ENCODE measurements at places on chromosomes 5 and 9.

DNA sequence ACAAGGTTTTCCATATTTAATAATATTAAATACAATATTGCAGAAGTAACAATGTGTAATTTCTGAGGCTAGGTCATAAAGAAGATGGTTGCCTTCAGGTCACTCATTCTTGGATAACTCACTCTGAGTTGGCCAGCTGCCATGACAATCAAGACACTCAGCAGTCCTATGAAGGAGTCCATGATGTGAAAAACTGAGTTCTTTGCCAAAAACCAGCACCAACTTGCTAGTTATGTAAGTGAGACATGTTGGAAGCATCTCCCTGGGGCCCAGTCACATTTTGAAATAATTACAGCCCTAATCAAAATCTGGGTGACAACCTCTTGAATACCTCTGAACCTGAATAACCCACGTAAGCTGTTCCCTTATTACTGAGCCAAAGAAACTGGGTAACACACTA lies 453.2 kb downstream of the CDH18 start:
- DNase-seq = no peak

- DNase-seq = no peak
Observed at GRCh38 chr5:151597749-151598148, 6.6 kb upstream of the FAT2 start.

DNA sequence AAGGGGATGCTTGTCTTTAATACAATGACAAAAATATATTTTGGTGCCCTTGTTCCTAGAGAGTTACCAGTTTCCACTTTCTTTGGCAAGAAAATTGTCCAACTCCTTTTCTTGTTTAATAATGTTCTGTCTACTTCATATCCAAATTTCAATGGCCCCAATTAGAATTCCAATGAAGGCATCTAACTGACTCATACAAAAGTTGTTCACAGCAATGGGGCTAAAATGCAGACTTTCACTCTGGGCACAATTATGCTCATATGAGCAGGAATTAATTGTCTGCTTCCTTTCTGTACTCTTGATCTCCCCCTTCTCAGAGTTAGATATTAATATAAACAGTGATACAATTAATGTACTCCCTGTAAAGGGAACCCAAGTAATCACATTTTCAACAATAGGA lies 42.1 kb upstream of the ZNF622 start:
- no peak for DNase-seq

- no peak for DNase-seq
Observed at GRCh38 chr5:69300537-69301203, 31.9 kb downstream of the CCDC125 start.

DNA sequence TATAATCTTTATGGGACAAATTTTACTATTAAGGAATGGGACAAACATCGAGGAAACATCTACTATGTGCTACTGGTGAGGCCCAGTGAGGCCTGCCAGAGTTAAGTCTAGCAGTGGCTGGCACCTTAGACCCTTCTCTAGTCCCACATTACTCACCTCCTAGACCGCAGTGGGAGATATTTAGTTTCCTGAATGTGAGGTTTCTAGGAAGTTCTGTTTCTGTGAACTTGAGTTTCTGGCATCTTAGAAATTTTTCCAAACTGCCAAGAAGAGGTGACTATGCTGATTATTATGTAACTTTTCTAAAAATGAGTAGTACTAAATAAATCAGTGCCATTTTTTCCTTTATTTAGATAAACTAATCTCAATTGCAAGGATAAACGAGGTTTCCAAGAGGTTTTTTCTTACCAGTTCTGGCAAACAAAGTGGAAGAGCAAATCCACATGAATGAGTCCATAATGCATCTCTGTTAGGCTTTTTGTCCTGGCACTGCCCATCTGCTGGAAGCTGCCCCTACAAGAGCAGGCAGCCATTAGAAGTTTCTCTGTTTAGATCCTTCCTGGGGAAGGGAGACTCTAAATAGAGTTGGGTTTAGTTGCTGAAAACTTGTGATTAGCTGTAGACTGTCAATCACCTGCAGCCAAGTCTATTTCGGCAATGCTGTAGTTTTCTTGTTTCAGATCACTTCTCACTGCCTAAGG lies 348.7 kb downstream of the MAN2A1 start:
- DNase-seq = no peak

All from stimulated activated CD4-positive, alpha-beta T cell treated with anti-CD3 and anti-CD28 coated beads, Interleukin-4, amount 100 ng/mL, for 4 hours (primary cell).